ENCODE measurements at places on chromosomes 4 and X.

DNA sequence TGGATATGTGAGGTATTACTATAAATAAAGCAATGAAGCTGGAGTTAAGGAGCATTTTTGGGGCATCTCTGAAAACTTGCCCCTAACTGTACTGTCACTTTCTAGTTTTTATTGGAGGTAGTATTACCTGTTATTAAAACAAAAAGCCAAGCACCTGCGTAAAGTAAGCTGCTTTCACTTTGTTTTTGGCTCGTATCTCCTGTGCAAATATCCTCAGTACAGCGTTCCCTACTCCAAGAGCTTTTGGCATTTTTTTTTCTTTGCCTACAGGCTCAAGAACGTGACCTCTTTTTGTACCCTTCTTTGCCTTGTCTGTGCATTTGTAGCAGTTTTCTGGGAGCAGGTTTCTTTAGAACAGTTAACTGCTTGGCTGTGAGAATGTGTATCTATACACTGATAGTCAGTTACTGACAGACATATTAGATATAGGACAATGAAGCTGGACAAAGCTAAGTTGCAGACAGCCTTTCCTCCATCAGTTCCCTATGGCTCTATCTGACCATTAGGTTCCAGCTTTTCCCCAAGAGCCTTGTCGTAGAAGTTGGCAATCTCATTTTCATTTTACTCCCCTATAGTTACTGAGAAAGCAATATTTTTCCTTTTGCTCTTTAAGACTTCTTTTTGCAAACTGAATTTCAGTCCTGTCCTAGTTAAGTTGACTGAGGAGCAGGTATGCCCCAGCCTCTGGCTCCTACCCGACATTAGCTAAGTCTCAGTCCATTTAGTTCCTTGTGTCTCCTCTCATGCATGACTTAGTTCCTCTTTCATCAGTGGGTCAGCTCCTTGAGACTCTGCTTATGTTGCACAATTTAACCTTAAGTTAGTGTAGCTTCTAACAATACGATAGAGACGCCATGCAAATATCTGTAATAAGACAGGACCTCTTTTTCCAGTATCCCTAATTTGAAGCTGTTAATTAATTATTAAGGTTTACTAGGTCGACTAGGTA, 71.5 kb upstream of the HPRT1 start:
- DNase-seq, result no peak

DNA sequence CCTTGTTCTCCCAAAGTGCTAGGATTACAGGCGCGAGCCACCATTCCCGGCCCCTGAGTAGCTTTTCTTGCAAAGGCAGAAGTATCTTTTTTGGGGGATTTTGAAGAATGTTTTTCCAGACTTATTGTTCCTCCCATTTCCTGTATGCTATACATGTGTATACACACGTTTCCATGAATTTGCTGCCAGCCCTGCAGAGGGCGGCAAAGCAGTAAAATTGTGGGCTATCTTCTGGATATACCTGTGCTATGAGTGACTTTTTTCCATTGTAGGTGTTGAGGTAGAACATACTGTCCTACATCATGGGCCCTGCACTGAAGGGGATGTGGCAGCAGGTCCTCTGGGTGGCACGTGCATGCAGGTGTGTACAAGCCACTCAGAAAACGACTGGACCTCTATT, 16.9 kb upstream of the MED28 start:
- no peak for DNase-seq

GRCh38 chrX:103442536-103442901, 66.2 kb downstream of the BEX3 start:
- peak; percentile 67 for DNase-seq

GRCh38 chr4:55069248-55069647, 56.1 kb downstream of the KDR start:
- DNase-seq, result no peak

- no peak for DNase-seq
Measured at GRCh38 chrX:69369999-69370398, 134.1 kb upstream of the NALF2 start.
